ENCODE measurements at places on chromosomes 13 and 19.
A peak's percentile ranks its signal among the peaks of the same experiment; 100 is the strongest.

DNA sequence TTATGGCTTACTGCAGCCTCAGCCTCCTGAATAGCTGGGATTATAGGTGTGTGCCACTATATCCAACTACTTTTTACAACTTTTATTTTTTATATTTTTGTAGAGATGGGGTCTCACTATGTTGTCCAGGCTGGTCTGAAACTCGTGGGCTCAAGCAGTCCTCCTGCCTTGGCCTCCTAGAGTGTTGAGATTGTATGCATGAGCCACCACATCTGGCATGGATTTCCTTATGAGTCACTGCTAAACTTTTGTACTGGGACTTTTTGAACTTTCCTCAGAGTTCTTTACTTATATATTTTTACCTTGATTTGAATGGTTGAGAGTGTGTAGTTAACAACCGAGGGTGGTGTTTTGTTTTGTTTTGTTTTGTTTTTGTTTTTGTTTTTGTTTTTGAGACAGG lies 33.4 kb downstream of the DNAJC3 start:
- DNase-seq, result no peak

- no peak for DNase-seq
Observed at GRCh38 chr13:40077396-40078027, 422.1 kb downstream of the COG6 start.

DNA sequence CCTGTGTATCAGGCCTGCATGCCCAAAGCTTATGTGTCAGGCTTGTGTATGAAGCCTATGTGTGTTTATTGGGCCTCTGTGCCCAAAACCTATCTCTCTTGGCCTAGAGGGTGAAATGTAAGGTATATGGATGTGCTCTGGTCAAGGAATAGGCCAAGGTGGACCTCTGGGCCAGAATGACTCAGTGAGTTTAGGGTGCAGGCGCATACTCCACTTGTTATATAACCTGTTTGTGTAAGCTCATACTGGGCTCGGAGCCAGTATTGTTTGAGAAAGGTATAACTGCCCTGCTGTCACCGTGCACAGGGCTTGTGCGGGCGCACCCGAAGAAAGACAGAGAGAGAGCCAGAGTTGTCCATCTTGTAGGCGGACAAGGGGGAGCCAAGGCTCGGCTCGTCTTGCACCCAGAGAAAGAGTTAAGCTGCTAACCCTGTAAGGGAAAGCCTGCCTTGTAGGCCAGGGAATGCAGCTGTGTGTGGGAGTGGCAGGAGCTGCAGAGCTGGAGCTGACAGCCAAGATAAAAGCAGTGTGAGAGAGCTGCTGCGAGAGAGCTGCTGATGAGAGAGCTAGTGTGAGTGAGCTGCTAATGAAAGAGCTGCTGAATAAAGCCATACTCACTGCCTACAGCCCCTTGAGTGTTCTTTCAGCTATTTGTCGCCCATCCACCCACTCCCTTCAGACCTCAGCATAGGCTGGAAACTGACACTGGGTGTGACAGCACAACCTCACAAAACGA lies 43.4 kb upstream of the N4BP2L1 start:
- no peak for DNase-seq

DNA sequence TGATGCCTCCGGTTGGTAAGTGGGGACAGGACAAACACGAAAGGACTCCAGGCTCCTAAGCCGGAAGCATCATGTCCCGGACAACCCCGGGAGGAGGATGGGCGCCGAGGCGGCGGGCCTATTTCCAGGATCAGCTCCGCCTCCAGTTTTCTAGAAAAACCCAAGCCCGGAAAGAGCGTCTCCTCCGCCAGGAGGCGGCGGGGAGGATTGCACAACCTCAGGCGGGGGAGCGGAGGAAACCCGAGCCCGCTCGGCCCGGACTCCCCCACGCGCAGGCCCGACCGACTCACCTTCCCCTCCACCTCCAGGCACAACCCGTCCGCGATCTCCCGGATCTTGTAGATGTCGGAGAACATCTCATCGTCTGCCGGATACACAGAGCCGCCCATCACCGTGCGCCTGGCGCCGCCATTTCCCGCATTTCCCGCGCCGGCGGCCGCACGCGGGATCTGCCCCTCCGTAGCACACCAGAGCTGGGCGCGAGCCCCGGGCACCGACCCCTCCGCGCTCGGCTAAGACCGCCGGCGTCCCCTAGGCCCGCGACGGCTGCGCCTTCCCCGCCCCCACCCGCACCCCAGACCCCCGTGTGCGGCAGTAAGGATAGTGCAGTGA lies 455 bp downstream of the TPT1 start:
- DNase-seq, result peak; percentile 65

- DNase-seq, result no peak
Observed at GRCh38 chr13:46622630-46623256, 69.8 kb downstream of the LRCH1 start.

DNA sequence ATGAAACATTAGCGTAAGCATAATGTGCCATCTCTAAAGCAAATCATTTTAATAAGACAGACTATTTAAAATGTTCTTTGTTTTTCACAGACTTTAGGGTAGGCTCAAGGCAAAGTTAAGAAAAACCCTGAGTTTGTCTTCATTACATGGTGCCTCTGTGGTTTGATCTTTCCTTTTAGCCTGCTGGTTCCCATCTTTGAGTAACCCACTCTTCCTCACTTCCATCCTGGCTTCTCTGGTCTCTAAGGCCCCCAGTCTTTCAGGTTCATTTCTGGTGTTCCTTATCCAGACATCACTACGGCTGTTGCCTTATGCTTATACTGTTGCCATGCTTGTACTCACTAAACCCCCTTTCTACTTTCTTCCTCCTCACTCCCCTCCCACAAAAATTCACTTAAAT lies 38.4 kb downstream of the DACH1 start:
- DNase-seq, result no peak

DNA sequence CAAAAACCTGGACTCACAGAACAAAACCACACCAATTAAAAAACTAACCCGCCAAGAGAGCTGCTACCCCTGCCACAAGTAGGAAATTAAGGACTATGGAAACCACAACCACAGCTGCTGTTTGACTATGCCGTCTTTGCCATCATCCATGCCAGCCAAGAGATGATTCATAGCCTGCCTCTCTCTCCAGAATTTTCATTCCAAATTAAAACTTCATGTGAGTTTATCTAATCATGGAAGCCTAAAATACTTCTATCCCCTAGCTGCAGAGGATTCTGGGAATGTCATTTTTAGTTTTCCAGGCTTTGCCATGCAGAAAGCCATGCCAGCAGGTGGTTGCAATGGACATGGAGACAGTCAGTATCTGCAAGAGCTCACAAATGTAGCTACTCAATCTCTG lies 27.6 kb upstream of the GTF2F2 start:
- no peak for DNase-seq

GRCh38 chr13:112574834-112575613 lies 12.9 kb downstream of the TUBGCP3 start:
- DNase-seq, result no peak

DNA sequence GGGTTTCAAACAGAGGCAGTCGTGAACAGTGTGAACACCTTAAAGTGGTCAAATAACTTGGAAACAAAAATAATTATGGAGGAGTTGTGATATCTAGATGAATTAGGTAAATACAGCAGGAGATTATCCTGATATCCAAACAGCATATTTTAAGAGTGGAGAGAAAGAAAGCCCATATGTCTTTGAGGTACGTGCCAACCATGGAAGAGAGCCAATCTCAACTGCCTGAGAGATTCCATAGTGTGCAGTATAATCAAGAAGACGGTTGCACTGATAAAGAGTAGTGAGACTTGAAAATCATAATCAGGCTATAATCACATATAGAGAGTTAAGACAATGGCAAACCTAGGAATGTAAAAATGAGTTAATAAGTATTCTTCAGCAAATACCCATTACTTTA lies 472.8 kb upstream of the SLITRK5 start:
- DNase-seq, result no peak

- DNase-seq, result no peak
Observed at GRCh38 chr19:31503211-31503610, 154.0 kb upstream of the TSHZ3 start.

GRCh38 chr19:51142119-51142518 lies at the start of gene SIGLEC7:
SIGLEC7 (plus strand) TSS chr19:51142301; CDS start chr19:51142370, 69 bp downstream.
- no peak for DNase-seq

GRCh38 chr19:53646144-53646543 lies 14.3 kb downstream of the DPRX start:
- no peak for DNase-seq

GRCh38 chr19:14699641-14700040 lies 9.8 kb downstream of the ZNF333 start:
- DNase-seq, result no peak

DNA sequence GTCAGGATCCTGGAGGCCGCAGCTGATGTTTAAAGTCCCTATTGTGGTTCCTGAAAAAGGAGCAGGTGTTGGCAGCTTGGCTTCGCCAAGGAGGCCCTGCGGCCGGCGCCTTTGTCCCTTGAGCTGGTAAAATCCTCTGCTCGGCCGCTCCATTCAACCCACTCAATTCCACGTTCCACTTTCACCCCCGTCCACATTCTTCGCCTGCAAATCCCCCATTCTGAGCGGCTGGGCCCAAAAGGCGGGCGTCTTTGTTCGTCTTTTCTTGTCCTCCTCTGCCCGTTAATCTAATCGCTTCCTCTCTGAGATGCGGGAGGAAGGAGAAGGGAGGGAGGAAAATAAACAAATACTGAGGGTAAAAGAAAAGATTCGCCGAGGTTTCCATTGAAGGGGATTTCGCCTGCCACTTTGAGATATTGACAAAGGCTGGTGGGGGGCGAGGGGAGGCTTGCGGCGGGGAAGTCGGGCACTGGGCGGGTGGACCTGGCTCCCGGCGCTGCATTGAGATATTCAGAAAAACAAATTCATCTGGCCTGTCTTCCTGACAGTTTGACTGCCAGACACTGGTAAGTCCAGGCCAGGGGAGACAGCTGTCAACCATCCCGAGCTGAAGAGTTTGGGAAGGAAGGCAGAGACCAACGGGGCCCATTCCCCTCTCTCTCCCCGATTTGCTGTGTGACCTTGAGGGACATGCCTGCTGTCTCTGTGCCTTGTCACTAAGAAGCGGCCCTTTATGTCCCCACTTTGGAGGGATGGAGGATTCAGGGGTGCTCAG lies 37.6 kb downstream of the ZNRF4 start:
- no peak for DNase-seq

DNA sequence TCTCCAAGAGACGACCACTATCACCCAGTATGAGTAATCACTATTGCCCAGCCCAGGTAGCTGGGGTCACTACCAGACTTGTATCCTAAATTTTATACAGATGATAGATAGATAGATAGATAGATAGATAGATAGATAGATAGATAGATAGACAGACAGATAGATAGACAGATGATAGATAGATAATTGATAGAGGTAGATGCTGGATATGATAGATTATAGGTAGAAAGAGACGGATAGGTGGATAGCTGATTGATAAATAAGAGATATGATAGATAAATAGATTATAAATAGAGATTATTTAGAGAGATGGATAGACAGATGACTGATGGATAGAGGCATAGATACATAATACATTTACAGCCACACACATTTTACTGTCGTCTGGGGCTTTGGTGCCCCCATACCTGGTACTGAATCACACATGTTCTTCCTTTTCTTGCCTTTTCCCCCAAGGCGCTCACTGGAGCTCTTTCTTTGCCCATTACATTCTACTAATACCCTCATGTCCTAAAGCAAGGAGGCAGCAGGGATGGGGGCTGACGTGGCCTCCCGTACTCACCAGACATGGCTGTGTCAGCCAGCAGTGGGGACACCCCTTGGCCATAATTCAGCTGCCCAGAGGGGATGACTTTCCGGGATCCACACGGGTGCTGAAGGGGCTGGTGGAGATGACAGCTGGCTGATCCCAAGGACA lies 44.6 kb upstream of the CCNE1 start:
- no peak for DNase-seq

GRCh38 chr13:36382030-36382429 lies 35.8 kb upstream of the SPART start:
- DNase-seq, result no peak

- no peak for DNase-seq
Observed at GRCh38 chr19:44908836-44909261, 3.3 kb downstream of the APOE start.
